ENCODE measurements at places on chromosomes 1 and 21.
A peak's percentile ranks its signal among the peaks of the same experiment; 100 is the strongest.

- no peak for DNase-seq
Observed at GRCh38 chr1:152858062-152858461, 1.7 kb upstream of the LCE7A start.

GRCh38 chr21:29306920-29307319 lies 8.2 kb downstream of the BACH1 start:
- no peak for DNase-seq

DNA sequence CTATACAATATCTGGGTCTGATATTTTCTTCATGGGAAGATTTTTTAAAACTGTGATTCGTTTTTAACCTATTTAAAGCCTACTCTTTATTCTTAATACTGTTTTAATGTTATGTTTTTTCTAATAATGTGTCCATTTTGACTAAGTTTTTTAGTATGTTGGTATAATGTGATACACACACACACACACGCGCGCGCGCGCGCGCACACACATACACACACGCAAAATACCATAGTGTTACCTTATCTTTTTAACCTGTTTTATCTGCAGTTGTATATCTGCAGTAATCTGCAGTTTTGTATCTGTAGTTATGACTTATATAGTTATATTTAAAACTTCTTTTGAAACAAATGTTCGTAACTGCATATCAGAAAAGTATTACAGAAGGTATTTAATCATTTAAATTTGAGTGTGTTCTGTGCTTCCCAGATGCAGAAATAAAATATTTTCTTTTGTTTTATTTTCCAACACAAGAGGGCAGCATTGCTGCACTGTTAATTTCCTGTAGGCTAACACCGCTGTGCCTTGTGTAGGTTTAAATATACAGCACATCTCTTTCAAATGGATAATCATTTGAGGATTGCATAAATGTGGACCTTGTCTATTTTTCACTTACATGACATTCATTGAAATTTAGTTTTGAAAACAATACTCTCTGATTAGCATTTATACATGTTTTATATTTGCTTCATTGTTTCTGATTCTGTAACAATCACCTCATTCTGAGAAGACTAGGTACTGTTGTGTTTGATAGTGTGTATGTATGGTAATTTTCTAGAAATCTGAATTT lies 166.1 kb downstream of the PDE4B start:
- DNase-seq, result no peak

DNA sequence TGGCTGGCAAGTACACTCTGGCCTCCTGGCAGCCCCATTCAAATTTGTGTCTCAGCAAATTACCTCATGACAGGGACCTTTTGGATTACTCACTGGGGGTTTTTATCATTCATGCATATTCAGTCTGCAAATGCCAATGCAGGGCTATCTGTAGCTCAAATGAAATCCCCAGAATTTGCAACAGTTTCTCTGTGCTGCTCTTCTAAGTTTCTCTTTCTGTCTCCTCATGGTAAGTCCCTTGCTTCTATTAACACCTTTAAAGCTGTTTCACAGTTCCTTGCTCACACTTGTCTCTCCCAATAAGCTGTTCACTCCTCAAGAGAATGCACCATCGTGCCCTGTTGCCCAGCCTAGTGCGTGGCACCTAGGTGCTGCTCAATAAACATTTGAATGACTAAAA lies 3.3 kb upstream of the FAM78B start:
- DNase-seq, result no peak

DNA sequence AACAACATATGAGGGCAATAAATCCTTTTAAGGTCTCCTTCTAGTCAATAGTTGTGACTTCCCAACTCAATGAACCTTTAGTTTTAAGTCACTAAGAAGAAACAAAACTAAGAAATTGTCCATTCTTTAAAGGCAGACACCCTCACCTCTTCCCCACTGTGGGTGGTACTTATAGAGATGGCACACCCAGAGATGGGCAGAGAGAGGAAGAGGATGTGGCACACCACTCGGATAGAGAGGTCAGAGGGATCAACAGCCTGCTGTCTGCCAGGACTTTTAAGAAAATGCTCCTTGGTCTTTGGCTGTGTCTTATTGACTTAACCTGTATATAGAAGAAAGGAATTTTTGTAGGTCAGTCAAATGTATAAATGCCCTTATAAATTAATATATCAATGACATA lies 45.1 kb downstream of the FASLG start:
- DNase-seq, result no peak

DNA sequence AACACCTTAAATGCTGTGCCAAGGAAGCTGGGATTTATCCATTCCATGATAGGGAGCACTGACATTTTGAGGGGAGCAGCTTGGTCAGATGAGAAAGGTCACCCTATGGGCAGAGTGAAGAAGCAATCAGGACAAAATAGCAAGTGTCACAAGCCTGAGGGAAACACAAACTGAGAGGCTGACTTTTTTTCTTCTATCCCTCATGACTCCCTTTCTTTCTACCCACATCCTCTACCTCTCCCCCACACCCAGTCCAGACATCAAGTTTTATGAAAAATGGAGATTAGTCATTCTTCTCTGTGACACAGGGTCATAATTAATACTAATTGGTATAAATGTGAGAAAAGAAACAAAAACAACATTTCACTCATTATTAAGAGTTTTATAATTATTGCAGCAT lies 103.1 kb downstream of the SLC25A24 start:
- no peak for DNase-seq

DNA sequence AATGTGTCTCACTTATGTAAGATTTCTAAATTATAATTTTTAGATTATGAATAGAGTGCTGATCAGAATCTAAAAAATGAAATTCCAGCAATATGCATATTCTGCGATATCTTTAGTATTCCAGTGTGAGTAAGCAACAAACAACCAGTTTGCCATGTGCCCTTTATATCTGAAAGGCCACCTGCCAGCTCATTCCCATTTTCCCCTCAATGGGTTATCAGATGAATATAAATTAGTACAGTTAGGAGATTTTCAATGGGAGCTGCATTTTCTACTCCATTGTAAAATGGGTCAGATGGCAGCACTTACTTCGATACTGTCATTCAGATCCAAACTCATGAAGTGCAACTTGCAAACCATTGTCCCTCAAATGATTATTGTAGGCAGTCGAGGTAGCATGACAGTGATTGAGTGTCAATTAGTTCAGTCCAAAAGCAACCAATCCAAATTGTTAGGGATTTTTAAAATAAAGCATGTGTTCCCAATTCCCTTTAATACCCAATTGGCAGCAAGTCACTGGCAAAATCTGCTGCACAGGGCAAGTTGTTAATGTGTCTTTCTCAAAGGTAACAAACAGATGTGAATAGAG lies 680.3 kb downstream of the LRRIQ3 start:
- DNase-seq, result no peak

DNA sequence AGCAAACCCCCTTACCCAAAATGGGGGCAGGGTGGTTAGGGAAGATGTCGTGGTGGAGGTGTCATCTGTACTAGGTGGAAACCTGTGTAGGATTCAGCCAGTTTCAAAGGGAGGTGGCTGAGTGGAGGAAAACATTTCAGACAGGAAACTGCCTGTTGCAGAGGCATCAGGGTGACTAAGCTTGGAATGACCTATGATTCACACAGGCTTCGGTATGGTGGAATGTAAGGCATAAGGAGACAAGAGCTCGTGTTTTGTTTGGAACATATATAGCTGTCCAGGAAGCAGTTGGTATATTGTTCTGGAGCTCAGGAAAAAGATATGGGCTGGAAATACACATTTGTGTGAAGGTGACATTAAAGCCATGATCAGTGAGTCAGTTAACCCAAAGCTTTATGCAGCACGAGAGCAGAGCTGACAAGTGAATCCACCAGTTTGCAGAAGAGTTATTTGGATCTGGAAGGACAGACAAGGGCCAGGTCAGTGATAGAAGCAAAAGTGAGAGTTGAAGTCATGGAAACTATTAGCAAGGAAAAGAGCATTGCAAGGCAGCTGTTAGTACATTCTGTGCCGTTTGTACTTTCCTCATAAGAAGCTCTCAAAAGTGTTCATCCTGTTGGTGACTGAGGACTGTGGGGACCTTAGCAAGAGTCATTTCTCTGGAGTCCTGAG lies 12.2 kb downstream of the UTP25 start:
- no peak for DNase-seq

- no peak for DNase-seq
Observed at GRCh38 chr1:88649932-88650331, 34.1 kb upstream of the PKN2 start.

DNA sequence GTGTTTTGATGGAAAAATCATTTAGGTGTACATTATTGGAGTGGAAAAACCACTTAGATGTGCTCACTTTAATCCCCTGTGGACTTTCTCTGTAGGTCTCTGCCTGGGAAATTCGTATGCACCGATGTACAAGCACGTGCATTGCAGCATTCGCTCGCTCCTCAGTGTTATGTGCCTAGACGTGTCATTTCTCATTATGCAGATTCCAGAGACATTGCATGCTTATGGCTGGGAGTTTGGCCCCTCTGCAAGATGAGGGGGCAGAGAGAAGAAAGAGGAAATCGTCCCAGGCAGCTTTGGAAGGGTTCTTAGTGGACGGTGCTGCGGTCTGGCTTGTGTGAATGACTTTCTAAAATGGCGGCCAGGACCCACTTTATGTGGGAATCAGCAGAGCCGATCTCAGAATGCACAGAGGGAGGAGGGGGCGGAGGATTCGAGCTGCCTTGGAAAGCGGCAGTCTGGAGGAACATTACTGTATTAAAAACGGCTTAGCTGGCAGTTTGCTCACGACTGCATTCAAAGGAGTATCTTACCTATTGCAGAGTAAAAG lies 2.3 kb downstream of the SPEN start:
- DNase-seq, result peak; percentile 37

- peak; percentile 84 for DNase-seq
Observed at GRCh38 chr21:42337830-42338728, 12.7 kb downstream of the TFF2 start.

DNA sequence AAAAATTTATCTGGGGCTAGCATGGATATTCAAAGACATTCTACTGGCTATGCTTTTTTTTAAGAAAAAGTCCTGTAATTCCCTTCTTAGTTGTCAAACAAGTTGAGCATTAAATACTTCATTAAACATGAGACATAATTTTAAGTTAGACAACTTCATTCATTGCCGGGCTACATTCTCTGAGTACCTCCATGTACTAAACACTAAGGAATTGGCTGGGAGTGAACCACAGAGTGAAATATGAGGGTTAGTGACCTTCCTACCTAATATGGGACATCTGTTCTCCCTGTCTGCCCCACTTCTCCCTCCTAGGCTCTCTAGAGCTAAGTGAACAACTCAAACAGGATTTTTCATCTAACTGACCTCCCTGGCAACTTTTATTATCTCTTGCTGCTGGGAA lies 370.4 kb downstream of the VAV3 start:
- DNase-seq, result no peak

DNA sequence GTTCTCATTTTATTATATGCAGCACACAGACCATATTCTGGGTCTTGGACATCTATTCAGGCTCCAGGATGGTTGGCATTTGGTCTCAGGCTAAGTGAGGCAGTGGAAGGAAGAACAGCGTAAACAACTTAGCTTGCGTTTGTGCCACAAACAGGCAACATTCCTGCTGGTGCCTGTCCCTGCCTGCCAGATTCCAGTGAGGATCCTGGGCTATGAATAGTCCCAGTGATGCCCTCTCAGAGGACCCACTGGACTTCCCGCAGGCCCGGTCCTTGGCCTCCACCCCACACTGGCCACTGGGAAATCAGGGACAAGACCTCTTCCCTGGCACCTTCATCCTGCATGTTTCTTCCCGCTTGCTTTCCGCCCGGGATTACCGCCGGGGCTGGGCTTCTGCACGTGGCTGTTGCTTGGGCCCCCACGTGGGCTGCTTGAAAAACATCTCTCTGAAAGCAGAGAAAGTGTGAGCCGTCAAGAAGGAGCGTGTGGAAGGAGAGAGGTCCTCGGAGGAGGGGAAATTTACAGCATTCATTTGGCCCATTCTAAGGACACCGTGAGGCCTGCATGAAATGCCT lies 145.1 kb upstream of the WNT4 start:
- DNase-seq, result no peak

DNA sequence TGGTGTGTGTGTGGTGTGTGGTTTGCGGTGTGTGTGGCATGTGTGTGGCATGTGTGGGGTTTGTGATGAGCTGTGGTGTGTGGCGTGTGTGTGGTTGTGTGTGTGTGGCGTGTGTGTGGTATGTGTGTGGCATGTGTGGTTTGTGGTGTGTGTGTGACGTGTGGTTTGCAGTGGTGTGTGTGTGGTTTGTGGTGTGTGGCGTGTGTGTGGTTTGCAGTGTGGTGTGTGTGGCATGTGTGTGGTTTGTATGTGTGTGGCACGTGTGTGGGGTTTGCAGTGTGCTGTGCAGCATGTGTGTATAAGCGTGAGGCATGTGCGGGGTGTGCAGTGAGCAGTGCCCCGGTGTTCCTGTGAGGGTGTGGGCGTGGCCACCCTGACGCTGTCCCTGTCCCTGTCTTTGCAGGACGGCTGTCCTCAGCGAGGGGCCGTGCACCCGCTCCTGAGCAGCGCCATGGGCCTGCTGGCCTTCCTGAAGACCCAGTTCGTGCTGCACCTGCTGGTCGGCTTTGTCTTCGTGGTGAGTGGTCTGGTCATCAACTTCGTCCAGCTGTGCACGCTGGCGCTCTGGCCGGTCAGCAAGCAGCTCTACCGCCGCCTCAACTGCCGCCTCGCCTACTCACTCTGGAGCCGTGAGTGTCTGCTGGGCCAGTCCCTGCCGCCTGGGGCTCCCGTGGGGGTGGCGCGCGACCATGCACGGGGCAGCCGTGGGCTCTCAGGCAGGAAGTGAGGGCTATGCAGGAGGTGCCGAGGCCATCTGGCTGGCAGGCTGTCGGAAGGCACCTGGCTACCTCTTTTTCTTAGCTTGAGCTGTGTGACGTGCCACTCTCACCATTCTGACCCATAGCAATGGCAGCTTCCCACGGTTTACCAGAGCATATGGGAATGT lies 52.6 kb upstream of the TRAPPC10 start:
- DNase-seq, result no peak

DNA sequence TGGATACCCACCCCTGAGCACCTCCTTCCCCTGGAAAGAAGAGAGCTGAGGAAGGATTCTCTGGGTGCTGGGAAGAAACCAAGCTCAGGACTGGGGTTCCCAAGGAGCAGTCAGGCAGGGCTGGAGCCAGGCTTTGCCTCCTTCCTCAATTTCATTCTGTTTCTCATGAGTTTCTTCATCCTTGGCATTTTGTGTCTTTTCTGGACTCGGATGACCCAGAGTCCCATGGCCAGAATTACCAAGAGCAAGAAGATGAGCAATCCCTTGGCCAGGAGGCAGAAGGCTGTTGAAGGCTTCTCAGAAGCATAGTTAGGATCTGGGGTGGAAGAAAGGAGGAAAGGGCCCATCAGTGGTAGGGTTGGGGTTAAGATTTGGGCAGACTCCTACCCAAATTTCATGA lies 2.5 kb downstream of the SLAMF9 start:
- DNase-seq, result no peak

DNA sequence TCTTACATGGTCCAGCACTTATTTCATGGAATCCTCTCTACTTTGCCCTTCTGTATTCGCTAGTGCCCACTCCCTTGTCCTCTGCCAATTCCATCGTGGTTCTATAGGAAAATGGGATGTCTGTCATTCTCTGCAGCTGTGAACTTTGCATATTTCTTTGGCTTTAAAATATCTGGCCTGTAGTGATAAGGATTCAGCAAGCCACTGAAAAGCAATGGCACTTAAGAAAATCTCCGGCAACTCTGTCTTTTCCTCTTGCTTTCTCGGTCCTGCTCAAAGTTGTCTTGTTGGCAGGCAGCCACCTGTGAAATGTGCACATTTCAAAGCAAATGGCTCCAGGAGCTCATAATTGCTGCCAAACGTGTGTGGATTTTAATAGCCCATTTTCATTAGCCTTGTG lies 91.8 kb downstream of the CHD1L start:
- no peak for DNase-seq

- DNase-seq, result no peak
Observed at GRCh38 chr1:93143136-93143535, 37.1 kb downstream of the TMED5 start.

GRCh38 chr1:18229625-18230024 lies 122.0 kb downstream of the IGSF21 start:
- no peak for DNase-seq

GRCh38 chr1:10759413-10760200 lies 36.8 kb downstream of the CASZ1 start:
- DNase-seq, result no peak
